ENCODE measurements at places on chromosomes 7 and 10. TPM values are rescaled to one million over a fixed set of nuclear protein-coding genes. Genes with fewer than 3 reads are reported as not detected.

The MAT1A gene
- total RNA-seq = 0.37 TPM

The ZNF783 gene
- total RNA-seq = 16.3 TPM

The MCM10 gene
- total RNA-seq = 0.23 TPM

The BAZ1B gene
- 43.5 TPM for total RNA-seq

The SLC26A3 gene
- total RNA-seq = not detected

The PNLIP gene
- total RNA-seq = 4.8 TPM

The BTBD16 gene
- 0.14 TPM for total RNA-seq

DNA sequence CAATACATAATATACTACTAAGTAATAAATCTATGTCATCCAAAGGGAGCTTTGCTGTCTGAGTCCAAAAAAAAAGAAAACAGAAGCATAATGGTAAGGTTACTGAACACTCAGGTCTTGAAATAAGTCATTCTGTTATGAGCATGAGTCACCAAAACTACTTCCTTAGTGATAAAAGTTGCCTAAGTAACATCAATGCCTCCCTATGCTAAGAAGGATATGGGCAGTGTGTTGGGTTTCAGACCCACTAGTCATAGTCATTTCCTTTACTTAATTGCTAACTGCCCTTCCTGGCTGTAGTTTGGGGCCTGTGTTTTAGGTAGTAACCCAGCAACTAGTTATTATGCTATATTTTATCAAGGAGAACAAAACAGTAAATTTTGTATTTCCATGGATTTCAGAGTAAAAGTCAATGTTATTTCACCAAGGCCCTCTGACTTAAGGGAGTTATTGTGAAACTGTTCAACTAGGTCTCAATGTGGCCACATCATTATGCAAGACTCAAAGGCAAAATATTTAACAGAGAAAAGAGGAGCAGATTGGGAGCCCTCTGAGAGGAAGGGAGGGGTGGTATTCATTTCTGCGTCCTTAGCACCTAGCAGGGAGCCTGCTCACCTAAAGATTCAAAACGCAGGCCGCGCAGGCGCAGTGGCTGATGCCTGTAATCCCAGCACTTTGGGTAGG, 11.7 kb upstream of the VIM start:
- no peak for DNase-seq

DNA sequence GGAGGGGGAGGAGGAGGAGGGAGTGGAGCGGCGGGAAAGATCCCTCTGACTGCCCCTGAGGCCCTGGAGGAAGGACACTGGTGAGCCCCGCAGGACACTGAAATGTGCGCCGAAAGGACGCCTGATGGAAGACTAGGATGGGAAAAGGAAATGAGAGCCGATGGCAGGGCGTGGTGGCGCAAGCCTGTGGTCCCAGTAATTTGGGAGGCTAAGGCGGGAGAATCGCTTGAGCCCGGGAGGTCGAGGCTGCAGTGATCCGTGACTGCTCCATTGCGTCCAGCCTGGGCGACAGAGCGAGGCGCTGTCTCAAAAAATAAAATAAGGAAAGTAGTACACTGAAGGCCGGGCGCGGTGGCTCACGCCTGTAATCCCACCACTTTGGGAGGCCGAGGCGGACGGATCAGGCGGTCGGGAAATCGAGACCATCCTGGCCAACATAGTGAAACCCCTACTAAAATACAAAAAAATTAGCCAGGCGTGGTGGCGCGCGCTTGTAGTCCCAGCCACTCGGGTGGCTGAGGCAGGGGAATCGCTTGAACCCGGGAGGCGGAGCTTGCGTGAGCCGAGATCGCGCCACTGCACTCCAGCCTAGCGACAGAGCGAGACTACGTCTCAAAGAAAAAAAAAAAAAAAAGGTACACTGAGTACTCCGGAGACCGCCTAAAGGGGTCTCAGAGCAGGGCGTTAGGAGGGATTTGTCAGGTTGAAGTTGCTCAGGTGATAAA, 561 bp upstream of the HNRNPF start:
- peak; percentile 86 for DNase-seq

DNA sequence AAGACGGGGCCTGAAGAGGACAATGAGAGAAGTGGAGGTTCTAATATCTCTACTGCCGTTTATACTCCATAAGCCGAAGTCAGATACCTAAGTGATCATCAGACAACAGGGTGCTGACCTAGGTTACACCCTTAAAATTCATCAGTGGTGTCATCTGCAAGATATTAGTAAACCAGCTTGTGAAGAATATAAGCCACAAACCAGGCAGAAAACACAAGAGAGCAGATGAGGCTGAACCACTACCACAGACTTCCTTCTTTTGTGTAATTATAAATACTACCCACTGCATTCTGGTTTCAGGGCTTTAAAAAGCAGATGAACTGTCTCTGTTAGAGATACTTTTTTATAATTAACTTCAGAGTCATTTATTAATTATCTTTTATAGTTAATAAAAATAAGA, 69.0 kb upstream of the LRRC17 start:
- no peak for DNase-seq

- no peak for DNase-seq
Observed at GRCh38 chr10:133245439-133246235, 8.0 kb downstream of the VENTX start.

- DNase-seq = no peak
Observed at GRCh38 chr7:22425361-22425760, 68.4 kb upstream of the RAPGEF5 start.

DNA sequence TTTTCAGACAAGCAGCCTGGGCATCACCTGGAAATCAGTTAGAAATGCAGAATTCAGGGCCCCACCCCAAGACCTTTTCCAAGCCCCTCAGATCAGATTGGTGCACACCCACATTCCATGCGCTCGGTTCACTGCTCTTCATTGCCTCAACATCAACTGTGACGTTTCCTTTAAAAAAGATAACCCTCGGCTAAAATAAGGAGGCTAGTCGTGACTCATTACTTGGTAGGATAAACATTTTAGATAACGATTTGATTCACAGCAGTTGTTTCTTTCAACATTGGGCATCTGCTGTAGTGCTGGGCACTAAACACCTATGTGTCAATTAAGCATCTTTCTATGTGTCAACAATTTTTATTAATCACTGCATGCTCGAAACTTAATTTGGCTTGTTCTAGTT, 191.1 kb upstream of the LRGUK start:
- no peak for DNase-seq

DNA sequence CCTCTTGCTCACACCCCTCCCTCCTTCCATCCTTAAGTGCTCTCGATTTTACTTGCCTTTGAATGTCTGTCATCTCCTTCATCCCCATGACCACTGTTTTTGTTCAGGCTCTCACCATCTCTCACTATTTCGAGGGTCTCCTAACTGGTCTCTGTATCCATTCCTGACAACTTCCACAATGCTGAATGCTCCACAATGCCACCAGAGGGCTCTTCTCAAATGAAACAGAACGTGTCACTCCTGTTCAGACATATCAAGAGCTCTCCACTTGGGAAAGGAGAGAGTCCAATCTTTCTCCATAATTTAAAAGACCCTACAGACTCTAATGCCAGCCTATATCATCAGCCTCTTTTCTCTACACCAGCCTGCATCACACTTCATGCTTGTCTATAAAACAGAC, 9.0 kb upstream of the SLC13A1 start:
- DNase-seq = no peak

GRCh38 chr7:139871331-139871730, 42.3 kb downstream of the TBXAS1 start:
- DNase-seq = no peak

DNA sequence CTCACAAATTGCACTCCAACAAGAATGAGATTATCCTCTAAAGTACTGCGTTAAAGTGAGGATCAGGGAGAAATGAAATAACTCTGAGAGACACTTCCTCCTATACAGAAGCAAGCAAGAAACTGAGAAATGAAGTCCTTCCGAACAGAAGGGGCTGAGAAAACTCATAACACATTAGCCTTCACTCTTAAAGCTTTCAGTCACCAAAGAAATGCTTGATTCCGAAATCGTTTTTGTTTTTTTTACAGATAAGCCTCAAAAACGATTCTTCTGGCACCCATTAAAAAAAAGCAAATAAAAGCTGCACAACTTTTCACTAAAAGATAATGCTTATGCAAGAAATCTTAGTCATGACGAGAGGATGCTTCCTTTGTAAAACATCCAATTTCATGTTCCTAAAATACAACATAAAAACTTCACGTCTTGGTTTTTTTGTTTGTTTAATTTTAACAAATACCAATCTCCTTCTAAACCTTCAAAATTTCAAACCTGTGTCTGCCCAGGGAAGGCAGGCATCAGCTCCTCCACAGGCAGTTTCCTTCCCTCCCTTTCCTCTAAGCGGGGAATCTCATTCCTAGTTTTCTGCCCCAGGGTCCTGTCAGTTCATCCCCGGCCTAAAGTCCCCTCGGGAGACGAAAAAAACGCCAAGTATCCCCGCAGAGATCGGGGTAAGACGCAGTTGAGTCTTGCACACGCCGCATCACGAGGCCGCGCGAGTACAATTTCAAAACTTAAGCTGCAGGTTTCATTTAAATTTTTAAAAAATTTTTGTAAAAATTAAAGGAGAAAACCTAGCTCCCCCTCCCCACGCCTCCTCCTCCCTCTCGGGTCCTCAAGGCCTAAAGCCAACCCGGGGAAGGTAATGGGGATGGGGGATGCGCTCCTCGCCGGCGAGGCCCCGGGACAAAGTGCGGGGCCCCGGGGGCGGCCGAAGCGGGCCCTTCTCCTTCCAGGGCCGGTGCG, 1.1 kb downstream of the BAZ1B start:
- peak; percentile 73 for DNase-seq

GRCh38 chr7:32891043-32891799, at the start of gene KBTBD2:
TSS of gene KBTBD2 (minus strand) at chr7:32891760. CDS start at chr7:32879604, 12,156 bp downstream.
- DNase-seq = peak; percentile 96

DNA sequence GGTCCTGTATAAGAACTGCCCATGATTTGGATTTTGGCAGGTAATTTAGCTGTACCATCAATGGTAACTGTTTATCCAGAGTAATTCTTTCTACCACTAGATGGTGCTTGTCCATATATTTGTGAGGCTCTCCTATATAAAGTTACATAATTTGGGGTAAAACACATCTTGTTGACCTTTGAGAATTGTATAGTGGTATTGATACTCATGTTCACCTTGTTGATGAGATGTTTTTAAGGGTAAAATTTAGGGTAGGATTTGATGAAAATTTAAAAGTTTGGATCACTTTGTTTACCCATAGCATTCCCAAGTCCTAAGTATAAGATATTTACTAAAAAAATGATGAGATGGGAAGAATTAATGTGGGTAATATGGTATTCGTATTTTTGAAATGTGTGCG, 31.6 kb downstream of the ST7 start:
- DNase-seq = no peak

DNA sequence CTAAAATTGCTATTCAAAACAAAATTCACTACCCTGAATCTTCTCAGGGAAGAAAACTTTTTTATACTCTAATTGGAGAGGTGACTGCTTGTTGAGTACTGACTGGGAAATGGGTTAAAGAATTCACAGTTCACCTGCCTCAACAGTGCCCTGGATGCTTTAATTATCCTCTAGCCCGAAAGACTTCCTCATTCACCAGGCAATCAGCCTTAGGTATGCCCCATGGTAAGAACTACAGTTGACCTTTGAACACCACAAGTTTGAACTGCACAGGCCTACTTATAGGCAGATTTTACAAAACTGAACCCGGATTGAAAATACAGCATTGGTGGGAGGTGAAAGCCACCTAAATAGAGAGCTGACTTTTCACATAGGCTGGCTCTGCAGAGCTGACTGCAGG, 175.3 kb downstream of the ELAPOR2 start:
- DNase-seq = no peak

GRCh38 chr7:129391546-129392171, 42.6 kb upstream of the STRIP2 start:
- no peak for DNase-seq

DNA sequence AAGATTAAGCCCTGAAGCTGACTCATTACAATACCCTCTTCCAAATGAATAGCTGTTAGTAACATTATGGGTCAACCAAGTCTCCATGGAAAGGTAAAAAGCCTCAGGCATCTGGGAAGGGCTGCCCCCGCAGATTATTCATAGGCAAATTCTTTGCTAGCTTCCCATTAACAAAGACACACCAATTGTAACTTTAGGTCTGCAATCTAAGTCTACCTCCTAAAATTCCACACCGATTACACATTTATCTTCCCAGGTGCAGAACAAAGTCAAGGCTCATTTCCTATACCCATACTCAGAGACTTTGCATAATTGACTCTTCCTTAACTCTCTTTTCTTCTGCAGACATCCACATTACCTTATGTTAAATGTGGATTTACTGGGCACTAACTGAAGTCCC, 826.3 kb upstream of the MBL2 start:
- no peak for DNase-seq

DNA sequence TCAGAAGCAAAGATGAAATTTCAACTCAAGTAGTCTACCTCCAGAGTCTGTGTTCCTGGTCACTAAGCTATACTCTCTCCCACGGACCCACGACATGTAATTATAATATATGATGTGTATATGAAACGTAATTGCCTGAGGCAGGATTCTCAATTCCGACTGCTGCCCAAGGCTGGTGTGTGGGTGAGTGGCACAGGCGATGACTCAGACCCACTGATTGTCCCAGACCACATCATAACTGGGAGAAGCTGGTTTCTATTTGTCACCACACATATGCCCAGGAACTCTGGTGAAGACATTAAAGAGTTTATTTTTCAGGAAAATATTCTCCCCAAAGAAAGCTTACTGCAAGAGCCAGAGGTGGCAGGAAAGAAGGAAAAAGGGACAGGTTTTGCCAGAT, 219.3 kb downstream of the JAZF1 start:
- DNase-seq = no peak

GRCh38 chr10:79939969-79940368, 8.9 kb downstream of the SFTPD start:
- no peak for DNase-seq

DNA sequence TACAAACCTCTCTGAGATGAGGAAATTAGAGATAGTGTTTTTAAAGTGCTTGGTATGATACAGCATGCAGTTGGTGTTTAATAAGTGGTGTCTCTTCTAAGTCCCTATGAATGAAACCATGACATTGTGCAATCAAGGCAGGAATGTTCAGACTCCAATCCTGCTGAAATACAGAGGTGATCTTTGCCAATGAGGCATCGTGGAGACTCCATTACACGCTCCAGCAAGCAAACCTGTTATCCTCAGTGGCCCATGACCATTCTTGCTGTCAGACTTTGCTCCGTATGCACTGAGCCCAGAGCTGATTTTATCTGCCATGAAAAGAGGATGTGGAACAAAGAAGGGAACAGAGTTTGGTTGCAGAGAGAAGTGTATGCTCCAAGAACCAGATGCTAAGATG, 47.3 kb downstream of the CDHR3 start:
- no peak for DNase-seq

All from posterior vena cava (tissue), 2 donors.